ENCODE measurements at places on chromosomes 1 and 21.

GRCh38 chr21:31830701-31831100, 42.1 kb upstream of the HUNK start:
- DNase-seq: no peak

DNA sequence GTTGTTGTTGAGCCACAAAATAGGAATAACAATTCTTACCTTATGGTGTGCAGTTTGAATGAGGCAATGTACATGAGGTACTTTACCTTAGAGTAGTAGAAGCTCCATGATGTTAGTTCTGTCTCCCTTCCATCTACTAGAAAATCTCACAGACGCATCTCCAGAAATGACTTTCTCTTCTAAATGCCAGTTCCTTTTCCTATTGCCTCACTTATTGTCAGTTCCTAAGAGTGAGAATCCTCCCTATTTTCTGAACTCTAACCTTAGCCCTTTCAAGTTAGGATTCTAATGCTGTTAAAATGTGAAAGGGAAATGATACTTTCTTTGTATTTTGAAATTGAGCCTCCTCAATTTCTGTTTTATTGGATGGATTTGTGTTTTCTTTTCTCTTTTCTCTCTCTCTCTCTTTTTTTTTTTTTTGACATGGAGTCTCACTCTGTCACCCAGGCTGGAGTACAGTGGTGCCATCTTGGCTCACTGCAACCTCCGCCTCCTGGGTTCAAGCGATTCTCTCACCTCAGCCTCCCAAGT, 18.6 kb upstream of the MAPKAPK2 start:
- no peak for DNase-seq

DNA sequence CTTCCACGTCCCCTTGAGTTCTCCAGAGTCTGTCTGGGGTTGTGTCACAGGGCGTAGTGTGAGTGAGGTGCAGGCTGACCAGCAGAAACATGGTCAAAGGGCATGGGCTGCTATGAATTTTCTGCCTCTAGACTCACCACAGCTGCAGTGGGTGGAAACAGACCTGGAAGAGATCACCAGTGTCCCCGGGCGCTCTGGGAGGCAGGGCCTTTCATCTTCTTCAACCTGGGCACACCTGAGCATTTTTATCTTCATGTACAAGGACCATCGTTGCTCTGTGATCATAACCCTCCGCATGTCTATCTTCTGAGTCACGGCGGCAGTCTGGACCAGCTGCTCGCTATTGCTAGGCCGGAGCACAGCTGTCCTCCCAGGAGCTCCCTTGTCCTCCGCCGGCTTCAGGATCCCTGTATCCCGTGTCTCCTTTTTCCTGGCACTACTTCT, 29.6 kb downstream of the DEGS1 start:
- peak; percentile 72 for DNase-seq

DNA sequence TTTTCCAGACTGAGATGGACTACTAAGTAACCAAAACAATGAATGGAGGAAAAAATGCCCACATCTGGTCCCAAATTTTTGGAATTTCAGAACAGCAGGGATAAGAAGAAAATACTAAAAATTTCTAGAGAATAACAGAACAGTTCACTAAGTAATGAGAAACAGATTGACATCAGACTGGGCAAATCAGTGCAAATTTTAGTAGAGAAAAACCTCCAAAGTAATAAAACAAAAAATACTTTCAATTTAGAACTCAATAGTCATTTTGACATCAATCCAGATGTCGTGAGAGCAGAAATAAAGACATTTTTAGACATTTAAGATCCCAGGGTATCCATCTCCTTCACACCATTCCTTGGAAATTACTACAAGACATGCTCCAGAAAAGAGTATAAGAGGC, 39.3 kb downstream of the CRP start:
- no peak for DNase-seq

GRCh38 chr1:84385347-84385746, 12.9 kb upstream of the DNASE2B start:
- DNase-seq: no peak

- no peak for DNase-seq
Measured at GRCh38 chr1:3651026-3651929, 1.0 kb upstream of the TP73 start.

GRCh38 chr1:81118550-81118949, 682.2 kb upstream of the ADGRL2 start:
- DNase-seq: no peak

DNA sequence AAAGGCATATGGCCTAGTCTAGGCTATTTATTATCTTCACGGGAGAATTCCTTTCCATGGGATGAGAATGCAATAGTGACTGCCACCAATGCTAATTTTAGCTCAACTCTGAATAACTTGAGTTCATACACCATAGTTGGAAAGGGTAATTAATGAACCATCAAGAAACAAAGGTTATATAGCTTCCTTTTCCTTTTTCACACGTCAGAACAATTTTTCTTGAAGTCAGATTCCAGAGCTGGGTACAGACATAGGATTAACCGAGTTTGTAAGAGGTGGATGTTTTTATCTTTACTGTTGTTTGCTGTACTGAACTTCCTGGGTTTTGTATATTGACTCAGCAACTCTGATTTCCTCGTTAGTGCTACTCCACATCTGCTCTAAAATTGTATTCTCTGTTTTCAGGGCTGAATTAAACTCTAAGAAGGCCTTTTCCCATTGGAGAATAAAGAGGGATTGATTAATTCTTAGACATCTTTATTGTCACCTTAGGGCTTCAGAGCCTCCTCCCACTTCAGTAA, 262.0 kb downstream of the NUF2 start:
- DNase-seq: no peak

DNA sequence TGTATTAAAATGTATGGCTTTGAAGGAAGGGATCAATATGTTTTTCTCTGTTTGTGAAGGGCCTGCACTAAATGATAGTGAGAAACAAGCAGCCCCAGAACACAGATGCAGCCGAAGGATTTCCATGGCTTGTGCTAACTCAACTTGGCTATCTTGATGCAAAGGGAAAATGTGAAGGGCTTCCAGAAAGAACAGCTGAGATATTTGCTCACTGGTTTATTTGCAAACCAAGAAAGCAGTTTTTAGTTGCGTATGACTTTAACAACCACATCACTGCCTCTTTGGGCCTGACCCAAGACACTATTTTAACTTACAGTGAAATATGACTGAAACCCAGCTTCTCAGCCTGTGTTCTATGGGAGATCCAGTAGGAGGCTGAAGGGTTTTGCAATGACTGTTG, 369.9 kb downstream of the SETD4 start:
- no peak for DNase-seq

DNA sequence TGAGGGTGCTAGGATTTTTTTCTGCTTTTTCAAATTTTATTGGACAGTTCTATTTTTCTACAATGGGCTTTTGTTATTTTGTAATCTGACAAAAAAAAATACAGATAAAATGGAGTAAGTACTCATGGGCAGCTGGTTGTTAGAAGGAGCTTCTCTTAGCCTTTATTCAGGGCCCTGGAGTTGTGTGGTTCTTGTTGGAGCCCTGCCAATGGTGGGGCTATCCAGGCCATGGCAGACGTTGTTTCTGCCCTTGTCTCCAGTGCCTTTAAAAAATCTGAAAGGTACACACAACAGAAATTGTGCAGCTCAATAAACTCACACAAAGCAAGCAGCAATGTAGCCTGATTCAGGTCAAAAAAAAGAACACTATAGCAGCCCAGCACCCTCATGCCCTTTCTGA, 153.5 kb upstream of the GALNT2 start:
- no peak for DNase-seq

- peak; percentile 17 for DNase-seq
Measured at GRCh38 chr1:44346184-44346583, 8.9 kb downstream of the ERI3 start.

- no peak for DNase-seq
Measured at GRCh38 chr1:98147280-98147679, 226.4 kb upstream of the DPYD start.

All from LHCN-M2 (cell line).